ENCODE measurements at places on chromosomes 12 and 14. TPM values are rescaled to one million over a fixed set of nuclear protein-coding genes. Genes with fewer than 3 reads are reported as not detected.

GRCh38 chr12:6827437-6827911 lies 733 bp upstream of the P3H3 start:
- peak; percentile 64 for DNase-seq

DNA sequence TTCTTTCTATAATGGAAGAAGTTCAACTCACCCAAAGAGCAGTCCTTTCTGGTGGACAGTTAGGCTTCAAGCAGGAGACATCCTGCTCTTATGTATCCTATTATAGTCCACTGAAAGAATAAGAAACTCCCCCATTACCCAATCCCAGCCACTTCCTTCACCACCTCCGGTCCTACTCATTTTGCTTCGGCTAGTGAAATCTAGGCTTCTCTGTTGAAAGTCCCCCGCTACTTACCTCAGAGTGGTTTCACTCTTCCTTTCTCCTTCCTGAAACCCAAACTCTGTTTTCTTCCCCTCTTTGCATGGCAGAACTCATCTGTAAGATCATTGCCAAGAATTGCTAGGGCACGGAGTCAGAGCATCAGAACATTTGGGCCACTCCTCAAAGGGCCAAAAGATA lies at the start of gene GPR84:
Gene GPR84, minus strand, starts transcription at position 74 of the 400 bp plus-strand sequence. CDS start 635 bp downstream, outside the sequence.
- no peak for DNase-seq

DNA sequence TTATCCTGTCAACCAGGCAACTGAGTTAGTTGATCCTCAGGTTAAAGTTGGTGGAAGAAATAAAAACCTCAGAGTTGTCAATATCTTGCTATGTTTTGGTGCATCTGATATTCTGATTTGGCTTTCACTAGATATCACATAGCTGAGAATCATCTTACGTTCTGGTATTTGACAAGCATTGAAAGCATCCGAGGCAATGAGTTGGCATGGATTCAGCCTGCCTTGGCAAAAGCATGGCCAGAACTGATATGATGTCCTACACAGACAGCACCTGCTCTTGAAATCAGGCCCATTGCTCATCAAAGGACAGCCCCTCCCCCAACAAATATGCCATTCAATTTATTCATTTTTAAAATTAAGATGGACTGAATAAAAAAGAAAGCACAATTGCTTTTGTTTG lies 320.7 kb upstream of the ATP2B1 start:
- DNase-seq, result no peak

GRCh38 chr14:85701763-85702162 lies 171.8 kb downstream of the FLRT2 start:
- no peak for DNase-seq

The PARP2 gene
- total RNA-seq, result 8.9 TPM

The CISTR gene
- total RNA-seq, result not detected

The AQP6 gene
- total RNA-seq, result 0.28 TPM
